ENCODE measurements at places on chromosomes 5 and 9.

DNA sequence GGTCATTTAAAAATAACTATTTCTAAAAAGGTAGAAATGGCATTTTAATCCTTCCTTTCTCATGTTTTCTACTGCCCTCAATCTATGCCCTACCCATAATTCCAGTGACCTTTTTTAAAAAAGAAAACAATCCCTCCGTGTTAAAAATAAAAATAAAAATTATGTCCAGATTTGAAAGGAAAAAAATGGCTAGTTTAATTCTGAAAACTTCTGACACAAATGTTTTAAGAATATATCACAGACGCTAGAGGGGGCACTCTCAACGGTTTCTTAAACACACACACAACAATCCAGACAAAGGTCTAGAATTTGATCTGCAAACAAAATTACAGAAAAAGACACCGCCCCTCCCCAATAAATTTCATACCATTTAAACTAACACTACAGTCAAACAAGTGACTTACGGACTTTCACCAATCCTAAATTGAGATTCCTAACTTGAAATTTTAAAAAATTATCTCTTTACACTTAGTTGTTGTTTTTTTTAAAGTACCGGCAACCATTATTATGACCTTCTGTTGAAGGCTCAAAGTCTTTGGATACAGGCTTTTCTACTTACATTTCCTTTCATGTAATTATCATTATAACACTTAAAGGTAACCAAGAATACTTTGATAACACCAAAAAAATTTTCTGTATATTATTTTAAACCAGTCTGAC lies 38.2 kb downstream of the CLINT1 start:
- peak; percentile 10 for DNase-seq

DNA sequence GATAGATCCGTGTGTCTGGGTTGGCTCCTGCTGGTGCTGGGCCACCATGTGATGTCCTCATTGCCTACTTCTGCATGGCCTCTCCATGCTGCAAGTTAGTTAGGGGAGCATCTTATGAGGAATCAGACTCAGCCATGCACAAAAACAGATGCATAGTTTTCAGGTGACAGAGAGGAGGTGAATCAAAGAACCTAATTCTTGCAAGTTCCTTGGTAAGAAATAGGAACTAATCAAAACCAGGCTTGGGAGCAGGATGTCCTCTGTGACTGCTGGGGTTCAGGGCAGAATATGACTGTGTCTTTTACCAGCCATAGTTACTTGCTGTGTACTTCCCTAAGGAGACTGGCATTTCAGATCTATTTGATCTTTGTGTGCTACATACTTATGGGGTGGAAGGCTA lies 61.6 kb downstream of the C9orf152 start:
- DNase-seq, result no peak

DNA sequence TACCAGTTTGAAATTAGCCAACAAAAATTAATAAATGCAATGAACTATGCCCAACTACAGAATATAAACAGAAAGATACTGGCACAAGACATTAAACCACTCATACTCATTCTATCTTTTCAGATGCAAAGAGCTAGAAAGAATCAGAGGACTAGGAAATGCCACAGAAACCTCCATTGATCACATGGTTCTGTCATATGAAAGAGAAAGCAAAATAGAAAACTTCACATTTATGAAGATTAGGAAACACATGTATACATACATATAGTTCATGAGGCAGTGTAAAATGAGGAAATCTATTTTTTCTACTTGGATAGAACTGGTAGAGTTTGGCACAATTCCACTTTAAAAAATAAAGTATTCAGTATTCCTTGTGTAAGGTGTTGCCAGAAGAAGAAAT lies 275.1 kb upstream of the PTGER4 start:
- peak; percentile 65 for DNase-seq

- no peak for DNase-seq
These were observed 2.9 kb downstream of the MEGF9 start for GRCh38 chr9:120711354-120711753.

DNA sequence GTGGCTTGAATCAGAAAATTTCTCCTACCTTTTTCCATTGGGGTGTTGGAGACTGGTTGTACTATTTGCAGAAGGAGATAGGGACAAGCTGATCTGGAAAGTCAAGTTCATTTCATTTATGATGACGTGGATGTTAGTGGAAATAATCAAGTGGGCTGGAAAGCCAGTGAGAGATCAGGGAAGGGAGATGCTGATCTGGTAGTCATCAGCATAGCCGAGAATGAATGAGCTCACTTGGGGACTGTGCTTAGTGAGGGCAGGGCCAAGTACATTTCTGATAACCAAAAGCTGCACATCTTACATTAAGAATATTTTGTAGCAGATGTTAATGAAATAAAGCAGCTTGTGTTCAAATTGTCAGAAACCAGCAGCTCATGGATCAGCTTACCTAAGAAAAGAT lies 12.1 kb downstream of the MAN2A1 start:
- DNase-seq, result no peak

DNA sequence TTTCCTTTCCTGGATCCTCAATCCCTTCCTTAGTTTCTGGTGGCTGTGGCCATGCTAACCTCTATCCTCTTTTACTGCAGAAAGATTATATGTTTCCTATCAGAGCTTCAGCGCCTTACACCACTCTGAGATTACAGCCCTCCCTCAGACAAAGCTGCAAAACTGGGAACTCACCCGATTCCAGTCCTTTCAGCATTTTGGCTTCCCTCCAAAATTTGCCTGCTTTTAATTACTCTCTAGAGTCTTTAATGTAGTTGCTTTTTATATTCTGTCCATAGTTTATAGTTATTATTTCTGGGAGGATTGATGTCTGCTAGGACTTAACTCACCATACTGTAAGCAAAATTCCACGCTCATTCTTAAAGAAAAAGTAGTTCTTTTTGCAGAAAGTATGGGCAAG lies 110.2 kb downstream of the NSG2 start:
- DNase-seq, result no peak

DNA sequence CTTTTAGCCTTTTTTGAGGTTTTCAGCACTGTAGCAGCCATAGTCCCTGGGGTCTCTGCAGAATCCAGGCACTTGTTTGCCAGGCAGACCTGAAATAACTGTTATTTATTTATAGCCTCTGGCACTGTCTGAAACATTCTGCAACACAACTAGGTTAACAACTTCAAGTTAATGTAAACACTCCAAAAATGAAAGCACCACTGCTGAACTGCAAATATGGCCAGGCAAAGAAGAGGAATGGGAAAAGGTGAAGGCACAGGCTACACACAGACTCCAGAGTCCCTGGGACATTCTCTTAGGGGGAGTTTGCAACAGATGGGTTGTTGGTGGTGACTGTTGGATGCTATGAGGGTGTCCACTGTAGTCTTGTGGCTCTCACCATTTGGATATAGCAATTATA lies 369.0 kb downstream of the MAT2B start:
- DNase-seq, result no peak

- DNase-seq, result no peak
These were observed 475 bp downstream of the WDR5 start for GRCh38 chr9:134136118-134136995.

DNA sequence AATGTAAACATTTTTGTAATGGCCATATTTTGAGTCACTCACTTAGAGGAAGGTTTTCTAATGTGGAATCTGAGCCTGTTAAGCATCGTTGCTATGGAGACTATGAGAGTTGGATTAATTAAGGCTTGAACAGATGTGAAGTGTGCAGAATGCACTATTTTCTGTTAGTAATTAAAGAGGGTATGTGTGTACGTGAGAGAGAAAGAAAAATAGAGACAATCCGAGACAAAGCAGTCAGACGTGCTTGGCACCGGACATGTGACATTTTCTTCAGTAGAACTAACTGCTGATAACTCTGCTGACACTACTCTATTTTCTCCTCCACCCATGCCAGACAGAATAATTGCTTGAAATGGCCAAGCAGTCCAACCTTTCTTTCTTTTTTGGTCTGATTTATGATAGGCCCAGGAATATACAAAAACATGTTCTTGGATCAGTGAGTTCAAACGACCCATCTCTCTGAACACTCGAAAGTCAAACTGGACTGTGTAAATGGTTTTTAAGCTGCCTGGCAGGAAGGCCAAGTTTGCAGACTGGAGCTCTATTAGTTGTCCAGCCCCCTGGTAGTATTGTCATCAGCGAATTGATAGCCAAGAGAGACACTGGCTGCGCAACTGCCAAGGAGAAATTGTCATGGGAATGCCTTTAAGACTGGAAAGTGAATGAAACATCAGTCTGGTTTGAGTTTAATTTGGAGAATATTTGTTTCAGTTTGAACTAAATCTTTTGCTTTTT lies 322.1 kb downstream of the ARHGEF28 start:
- DNase-seq, result no peak

GRCh38 chr5:10631316-10631996 lies 67.6 kb downstream of the ANKRD33B start:
- DNase-seq, result no peak

GRCh38 chr9:95078511-95078910 lies 239.0 kb downstream of the FANCC start:
- DNase-seq, result no peak

- no peak for DNase-seq
These were observed 19.1 kb downstream of the CREBRF start for GRCh38 chr5:173075137-173075843.

DNA sequence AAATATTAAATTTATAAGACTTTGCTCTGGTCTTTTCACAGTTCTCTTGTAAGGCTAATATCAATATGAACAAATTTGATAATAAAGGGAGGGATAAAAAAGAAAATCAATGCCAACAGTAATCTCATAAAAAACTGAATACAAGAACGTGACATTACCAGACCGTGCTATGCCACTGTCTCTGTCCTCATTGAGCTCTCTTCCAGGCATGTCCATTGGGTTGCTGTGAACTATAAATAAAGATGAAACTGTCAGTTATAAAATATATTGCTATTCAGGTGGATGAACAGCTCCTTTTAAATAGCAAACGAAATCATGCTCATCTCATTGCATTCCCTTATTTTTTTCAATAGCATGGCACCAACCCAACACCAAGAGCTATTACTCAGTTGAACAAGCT lies 74.0 kb upstream of the RAPGEF6 start:
- no peak for DNase-seq

DNA sequence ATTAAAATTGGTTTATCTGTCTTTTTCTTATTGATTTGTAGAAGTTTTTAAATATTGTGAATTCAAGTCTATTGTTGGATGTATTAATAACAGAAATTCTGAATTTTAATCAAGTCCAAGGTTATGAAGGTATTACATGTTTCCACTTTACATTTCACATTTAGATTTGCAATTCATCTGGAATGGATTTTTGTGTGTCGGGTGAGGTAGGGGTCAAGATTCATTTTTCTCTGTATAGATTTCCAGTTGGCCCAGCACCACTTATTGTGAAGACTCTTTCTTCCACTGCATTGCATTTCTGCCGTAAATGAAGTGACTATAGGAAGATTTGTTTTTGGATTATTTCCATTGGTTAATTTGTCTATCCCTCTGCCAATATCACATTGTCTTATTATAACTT lies 35.5 kb upstream of the DMRT2 start:
- no peak for DNase-seq

DNA sequence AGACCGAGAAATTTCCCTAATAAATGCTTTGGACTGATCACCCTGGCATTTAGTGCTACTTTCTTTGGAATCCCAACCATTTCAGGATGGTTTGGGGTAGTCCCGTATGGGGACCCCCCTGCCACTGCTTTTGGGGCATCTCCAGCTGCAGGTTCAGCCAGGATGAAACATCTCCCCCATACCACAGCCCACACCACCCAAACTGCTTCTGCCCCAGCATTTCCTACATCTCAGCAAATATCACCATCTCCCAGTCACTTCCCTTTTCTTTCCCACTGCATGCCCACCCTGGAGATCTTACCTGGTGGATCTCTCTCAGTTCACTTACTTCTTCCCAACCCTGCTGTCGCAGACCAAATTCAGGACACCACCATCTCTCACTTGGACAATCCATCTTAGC lies 4.8 kb upstream of the P4HA2 start:
- DNase-seq, result no peak

GRCh38 chr5:139551191-139551889 lies 9.8 kb upstream of the UBE2D2 start:
- no peak for DNase-seq
